ENCODE measurements at places on chromosomes 6 and 20.

- no peaks in the 10 kb centered on the region for H3K36me3 ChIP-seq
- H3K27ac ChIP-seq = no peak overlapping the region
- no peak overlapping the region for H3K4me3 ChIP-seq
- no peak for DNase-seq
- no peaks in the 10 kb centered on the region for H3K4me1 ChIP-seq
Measured at GRCh38 chr6:132752255-132752654, 5.4 kb downstream of the VNN2 start.

DNA sequence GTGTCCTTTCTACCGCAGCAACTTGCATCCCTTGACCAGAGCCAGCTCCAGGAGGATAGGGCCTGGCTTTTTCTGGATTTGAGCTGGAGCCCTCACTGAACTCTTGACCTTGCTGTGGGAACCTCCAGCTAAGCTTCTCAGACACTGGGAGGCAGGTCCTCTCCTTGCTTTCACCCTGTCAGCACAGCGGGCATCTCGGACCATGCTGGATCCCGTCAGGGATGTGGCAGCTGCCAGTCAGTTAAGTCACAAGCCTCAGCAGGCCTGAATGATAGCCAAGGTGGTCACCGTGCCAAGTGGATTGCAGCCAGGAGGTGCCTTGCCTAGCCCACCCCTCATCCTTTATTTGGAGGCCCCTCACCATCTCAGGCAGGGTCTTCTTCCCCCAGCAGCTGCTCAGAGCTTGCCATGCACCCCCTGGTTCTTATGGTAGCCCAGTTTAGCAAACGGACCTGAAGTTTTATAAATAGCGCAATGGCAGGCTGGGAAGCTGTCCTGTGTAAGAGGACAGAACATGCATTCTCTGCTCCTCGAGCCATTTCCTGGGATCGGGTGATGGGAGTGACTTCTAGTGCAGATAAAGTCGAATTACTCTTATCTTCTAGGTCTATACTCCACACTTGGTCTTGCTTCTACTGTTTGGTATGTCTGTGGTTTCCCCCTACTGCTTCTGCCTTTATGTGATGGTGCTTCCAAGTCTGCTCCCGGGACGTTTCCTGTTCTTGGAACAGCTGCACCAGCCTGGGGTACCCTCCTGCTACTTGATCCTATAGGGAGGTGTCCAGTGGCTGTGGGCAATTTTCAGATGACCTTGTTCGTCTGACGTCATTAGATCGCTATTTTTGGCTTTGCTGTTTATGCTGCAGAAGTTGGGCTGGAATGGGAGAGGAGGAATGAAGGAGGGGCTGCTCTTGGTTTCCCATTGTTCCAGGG lies 7.1 kb upstream of the MYLK2 start:
- no peak overlapping the region for H3K4me3 ChIP-seq
- no peak for DNase-seq
- no peaks in the 10 kb centered on the region for H3K27me3 ChIP-seq
- H3K4me1 ChIP-seq = no peaks in the 10 kb centered on the region
- H3K27ac ChIP-seq = no peak overlapping the region

DNA sequence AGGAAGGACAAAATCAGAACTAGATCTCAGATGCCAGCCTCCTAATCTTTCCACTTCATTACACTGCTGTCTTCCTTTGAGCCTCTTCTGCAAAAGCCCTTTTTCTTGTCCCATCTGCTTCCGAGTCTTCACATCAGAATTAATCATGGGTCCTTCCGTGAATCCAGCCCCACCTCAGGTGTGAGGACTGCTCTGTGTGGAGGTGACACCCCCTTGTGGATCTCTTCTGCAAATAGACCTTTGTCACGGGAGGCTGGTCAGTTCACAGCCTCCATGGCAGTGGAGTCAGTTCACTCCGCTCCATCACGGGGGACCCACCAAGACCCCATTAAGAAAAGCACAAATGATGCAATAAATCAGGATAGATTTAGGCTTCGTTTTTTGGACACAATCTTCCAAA lies 171.1 kb downstream of the ADAT2 start:
- H3K4me3 ChIP-seq = no peak overlapping the region
- no peaks in the 10 kb centered on the region for H3K27me3 ChIP-seq
- no peaks in the 10 kb centered on the region for H3K4me1 ChIP-seq
- DNase-seq = peak; percentile 14
- no peaks in the 10 kb centered on the region for H3K36me3 ChIP-seq

DNA sequence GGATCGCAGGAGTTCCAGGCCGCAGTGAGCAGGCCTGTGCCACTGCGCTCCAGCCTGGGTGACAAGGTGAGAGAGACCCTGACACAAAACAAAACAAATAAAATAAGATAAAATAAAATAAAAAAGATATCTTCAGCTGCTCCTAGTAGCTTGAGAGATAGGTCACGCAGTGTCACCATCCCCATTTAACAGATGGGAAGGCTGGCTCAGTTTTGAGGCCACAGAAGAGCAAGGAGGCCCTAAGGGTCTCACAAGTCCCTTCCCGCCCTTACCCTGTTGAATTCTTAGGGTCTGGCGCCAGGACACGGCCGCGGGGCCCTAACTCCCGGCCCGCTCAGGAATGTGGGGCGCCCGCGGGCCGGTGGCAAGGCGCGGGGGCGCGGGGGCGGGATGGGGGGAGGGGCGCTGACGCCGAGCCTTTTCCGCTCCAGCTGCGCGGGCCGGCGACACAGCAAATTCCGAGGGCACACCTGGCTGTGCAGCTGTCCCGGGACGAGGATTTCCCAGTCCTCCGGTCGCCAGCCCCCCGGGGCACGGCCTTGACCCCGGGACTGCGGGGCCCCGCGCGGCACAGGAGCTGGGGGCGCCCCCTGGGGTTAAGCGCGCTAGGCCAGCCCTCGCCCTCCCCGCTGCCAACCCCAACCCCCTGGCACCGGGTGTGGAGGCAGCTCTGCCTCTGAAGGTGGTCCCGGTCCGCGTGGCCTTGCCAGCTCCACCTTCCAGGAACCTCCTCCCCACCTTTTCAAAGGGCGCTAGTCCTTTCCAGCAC lies 10.3 kb upstream of the R3HDML start:
- peak overlapping the region; percentile 48 for H3K27ac ChIP-seq
- DNase-seq = no peak
- peaks cover 17% of the 10 kb centered on the region for H3K27me3 ChIP-seq
- no peaks in the 10 kb centered on the region for H3K36me3 ChIP-seq

- H3K36me3 ChIP-seq = peaks cover 40% of the 10 kb centered on the region
- peak overlapping the region; percentile 30 for H3K27ac ChIP-seq
- H3K4me3 ChIP-seq = no peak overlapping the region
- H3K27me3 ChIP-seq = no peaks in the 10 kb centered on the region
- DNase-seq = peak; percentile 6
- H3K4me1 ChIP-seq = no peaks in the 10 kb centered on the region
Measured at GRCh38 chr20:32448306-32449056, 90.3 kb downstream of the ASXL1 start.

DNA sequence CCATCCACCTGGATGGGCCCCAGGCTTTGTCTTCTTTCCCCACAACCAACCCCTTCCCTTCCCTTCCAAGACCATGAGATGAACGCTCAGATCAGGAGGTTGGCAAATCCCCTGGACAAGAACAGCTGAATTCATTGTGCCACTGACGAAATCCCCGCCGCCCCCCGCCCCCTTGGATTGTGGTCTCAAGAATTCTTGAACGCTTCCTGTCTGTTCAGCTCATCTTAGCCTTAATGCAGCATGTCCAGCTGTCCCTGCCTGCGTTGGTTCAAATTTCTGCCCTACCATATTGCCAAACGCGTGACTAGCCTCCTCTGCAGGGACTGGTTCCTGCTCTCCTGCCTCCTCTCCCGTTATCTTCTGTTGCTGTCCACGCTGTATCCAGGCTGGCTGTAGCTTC lies 133.2 kb downstream of the CDH4 start:
- no peaks in the 10 kb centered on the region for H3K36me3 ChIP-seq
- no peak overlapping the region for H3K27ac ChIP-seq
- DNase-seq = no peak
- peaks cover 8% of the 10 kb centered on the region for H3K27me3 ChIP-seq
- H3K4me3 ChIP-seq = no peak overlapping the region

DNA sequence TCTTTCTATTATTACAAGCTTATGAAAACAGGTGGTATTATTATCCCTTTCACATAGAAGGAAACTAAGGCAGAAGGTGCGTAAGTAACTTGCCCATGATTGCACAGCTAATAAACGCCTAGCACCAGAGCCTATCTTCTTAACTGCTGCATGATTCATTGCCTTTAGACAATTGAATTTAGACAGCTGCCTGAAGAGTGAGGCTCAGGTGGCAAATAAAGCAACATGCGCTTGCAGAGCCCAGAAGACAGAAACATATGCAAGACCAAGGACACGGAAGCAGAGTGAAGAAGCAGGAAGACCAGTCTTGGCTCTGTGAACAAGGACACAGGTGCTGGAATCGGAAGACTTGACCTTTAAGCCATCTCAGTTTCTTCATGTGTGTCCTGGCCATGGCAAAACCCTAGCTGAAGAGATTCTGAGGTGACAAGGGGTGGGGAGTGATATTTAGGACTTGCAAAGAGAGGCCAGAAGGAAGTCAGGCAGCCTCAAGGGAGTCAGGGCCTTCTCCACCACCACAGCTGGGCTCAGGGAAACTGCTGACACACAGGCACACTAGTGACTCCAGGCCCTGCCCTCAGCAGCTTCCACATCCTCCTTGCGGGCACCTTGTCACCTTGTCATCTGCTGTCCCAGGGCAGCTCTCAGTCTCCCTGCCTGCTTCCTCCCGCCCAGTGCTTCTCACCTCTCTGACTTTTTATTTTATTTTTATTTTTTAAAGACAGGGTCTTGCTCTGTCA lies 91.7 kb upstream of the SLC22A16 start:
- H3K36me3 ChIP-seq = no peaks in the 10 kb centered on the region
- H3K4me3 ChIP-seq = no peak overlapping the region
- peaks cover 31% of the 10 kb centered on the region for H3K4me1 ChIP-seq

DNA sequence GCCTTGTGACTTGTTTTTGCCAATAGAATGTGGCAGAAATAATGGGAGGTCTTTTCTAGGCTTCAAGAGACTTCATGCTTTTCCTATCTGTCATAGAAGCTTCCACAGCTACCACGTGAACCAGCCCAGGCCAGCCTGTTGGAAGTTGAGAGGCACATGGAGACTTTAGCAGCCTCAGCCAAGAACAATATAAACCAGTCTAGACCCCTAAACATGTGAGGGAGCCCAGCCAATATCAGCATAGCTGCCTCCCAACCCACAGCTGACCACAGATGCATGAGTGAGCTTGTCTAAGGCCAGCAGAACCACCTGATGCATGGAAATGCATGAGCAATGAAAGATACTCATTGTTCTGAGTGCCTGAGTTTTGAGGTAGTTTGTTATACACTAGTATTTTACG lies 540.7 kb upstream of the BTBD3 start:
- no peaks in the 10 kb centered on the region for H3K27me3 ChIP-seq
- H3K4me3 ChIP-seq = no peak overlapping the region
- H3K4me1 ChIP-seq = no peaks in the 10 kb centered on the region
- H3K36me3 ChIP-seq = no peaks in the 10 kb centered on the region
- no peak for DNase-seq

DNA sequence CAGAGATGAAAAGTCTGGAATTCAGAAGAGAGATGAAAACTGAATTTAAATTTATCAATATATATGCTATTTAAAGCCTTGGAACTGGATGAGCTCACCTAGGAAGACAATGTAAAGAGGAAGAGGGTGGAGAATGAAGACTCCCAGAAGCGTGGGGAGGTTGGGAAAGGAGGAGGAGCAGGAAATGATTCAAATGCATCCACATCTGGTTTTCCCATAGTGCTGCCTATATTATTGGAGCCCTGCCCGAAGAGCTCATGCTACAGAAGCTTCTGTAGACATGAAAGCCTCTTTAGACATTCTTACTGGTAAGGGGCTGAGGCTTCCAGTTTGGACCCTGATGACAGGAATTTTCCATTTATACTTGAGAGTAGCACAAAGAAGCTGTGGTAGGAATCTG lies 19.2 kb downstream of the PDE7B start:
- no peak for DNase-seq
- H3K27ac ChIP-seq = no peak overlapping the region
- H3K36me3 ChIP-seq = no peaks in the 10 kb centered on the region
- no peaks in the 10 kb centered on the region for H3K4me1 ChIP-seq
- no peak overlapping the region for H3K4me3 ChIP-seq

- no peak for DNase-seq
- no peak overlapping the region for H3K27ac ChIP-seq
- H3K4me1 ChIP-seq = no peaks in the 10 kb centered on the region
- H3K36me3 ChIP-seq = peaks cover 43% of the 10 kb centered on the region
- no peak overlapping the region for H3K4me3 ChIP-seq
Measured at GRCh38 chr20:41163821-41164220, 26.5 kb downstream of the PLCG1 start.

DNA sequence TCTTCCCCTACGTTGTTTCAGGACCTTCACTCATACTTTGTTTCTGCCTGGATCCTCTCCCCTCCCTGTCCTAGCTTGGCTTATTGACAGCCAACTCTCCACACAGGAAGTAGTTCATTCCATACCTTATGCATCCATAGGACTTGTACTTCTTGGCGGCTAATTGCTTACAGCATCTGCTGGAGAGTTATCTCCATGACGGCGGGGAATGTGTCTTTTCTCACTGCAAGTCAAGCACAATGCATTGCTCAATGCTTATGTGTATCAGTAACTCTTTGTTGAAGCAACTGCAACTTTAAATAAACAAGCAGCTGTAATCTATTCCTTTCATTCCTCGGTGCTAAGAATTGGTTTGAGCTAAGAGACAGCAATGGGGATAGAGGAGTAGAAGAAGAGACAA lies 551.3 kb upstream of the EPHA7 start:
- H3K4me1 ChIP-seq = no peaks in the 10 kb centered on the region
- H3K27ac ChIP-seq = no peak overlapping the region
- H3K36me3 ChIP-seq = no peaks in the 10 kb centered on the region
- no peak for DNase-seq

GRCh38 chr20:64106981-64107735 lies at the start of gene NPBWR2:
TSS of gene NPBWR2 (minus strand) at chr20:64107565. CDS start at chr20:64106831, 734 bp downstream.
- peaks cover 5% of the 10 kb centered on the region for H3K4me1 ChIP-seq
- no peak within 1 kb of the TSS for H3K4me3 ChIP-seq
- peak; percentile 7 for DNase-seq
- H3K36me3 ChIP-seq = no peaks in the 10 kb centered on the region

DNA sequence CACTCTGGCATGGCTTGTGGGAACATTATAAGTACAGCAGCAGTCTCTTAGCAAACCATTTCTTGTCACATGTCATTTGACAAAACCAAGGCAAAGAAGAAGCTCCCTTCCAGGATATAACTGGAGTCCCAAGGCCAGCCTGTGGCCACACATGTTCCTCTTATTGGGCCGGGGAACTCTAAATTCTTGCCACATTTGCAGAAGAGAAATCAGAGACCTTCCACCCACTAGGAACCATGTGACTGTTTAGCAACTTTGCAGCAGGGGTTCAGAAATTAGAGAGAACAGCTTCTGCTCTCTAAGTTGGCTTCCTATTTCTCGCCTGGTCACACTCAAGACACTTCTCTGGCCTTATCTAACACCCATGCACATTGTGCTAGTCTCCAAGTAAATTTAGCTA lies 20.4 kb upstream of the MEP1A start:
- peak overlapping the region; percentile 8 for H3K27ac ChIP-seq
- no peak overlapping the region for H3K4me3 ChIP-seq
- no peaks in the 10 kb centered on the region for H3K27me3 ChIP-seq

- no peaks in the 10 kb centered on the region for H3K27me3 ChIP-seq
- no peak for DNase-seq
- H3K4me3 ChIP-seq = no peak overlapping the region
- peak overlapping the region; percentile 60 for H3K27ac ChIP-seq
- peaks cover 12% of the 10 kb centered on the region for H3K4me1 ChIP-seq
- H3K36me3 ChIP-seq = no peaks in the 10 kb centered on the region
Measured at GRCh38 chr6:30763618-30764489, 19.5 kb upstream of the IER3 start.

- peaks cover 10% of the 10 kb centered on the region for H3K4me1 ChIP-seq
- H3K27me3 ChIP-seq = no peaks in the 10 kb centered on the region
- H3K36me3 ChIP-seq = no peaks in the 10 kb centered on the region
- H3K4me3 ChIP-seq = no peak overlapping the region
- DNase-seq = peak; percentile 74
- H3K27ac ChIP-seq = peak overlapping the region; percentile 46
Measured at GRCh38 chr6:167906899-167907298, 80.2 kb downstream of the AFDN start.

All from transverse colon (tissue), 4 donors.